ENCODE measurements at places on chromosomes 12 and 14.

DNA sequence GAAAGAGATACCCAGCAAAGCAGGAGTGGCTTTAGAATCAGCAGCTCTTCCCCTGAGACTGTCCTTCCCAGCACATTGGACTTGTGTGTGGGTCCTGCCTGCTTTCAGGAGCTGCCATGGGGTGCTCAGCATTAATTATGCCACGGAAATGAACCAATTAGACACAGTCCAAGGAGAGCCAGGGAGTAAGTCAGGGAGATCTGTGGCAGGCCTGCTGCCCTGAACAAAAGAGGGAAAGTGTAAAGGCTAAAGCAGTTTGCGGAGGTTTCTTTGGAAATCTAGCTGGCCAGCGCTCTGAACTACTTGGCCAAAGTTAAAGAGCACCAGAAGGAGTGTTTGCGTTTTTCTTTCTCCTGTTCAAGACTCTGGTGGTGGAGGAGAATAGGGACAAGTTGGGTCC, 65.7 kb upstream of the SRSF5 start:
- DNase-seq: no peak

- DNase-seq: no peak
These were observed 52.8 kb downstream of the CRADD start for GRCh38 chr12:93729934-93730333.

DNA sequence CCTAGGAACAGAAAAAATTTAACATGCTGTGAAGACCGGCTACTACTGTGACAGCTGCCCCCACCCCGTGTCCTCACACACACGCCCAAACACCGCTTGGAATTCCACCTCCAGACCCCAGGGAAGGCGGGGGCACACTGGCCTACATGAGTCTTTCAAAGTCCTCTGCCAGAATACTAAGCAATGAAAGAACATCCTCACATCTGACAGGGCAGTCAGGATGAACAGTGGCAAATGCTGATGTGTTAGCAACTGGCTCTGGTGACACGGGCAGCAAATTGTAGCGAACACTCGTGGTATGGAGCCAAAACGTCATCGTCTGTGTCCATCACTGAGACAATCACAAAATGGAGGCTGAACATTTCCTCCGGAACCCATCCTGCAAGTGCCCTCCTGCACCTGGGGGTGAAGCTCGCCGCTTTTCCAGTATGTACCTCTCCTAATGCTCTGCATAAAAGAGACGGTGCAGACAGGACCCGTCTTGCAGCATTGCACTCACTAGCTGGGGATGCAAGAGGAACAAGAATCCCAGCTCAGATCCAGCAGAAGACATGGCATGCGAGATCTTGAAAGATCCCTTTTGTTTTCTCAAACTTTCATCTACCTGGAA, 94.8 kb downstream of the BCL11B start:
- DNase-seq: no peak

- no peak for DNase-seq
These were observed 50.5 kb downstream of the ERC1 start for GRCh38 chr12:1041478-1041877.

DNA sequence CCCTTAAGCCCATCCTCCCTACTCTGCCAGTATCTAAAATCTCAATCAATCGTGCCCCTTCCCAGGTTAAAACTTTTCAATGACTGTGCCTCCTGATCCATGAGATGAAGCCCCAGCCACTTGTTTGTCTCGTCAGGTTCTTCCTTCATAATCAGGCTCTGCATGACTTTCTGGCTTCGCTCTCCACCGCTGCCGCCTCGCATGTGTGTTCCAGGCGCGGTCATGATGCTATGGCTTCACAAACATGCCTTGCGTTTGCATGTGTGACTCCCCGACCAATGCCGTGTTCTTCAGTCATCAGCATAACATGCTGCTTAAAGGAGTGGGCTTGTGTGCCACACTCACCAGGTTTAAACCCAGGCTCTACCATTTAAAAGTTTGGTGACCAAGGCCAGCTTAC, 5.0 kb upstream of the C1RL start:
- no peak for DNase-seq

GRCh38 chr12:55132816-55133215, 6.6 kb downstream of the OR9K2 start:
- DNase-seq: no peak

GRCh38 chr14:98594156-98594555, 677.8 kb downstream of the BCL11B start:
- no peak for DNase-seq

Data from WERI-Rb-1 (cell line).